Endothelial cell of umbilical vein (primary cell): ENCODE measurements at places on chromosomes 2 and 18. TPM values are rescaled to one million over a fixed set of nuclear protein-coding genes. Genes with fewer than 3 reads are reported as not detected.

GRCh38 chr2:55869637-55870325 lies 53.8 kb downstream of the EFEMP1 start:
- H3K27me3 ChIP-seq = no peaks in the 10 kb centered on the region
- H3K4me3 ChIP-seq = no peak overlapping the region

Gene AMER3
- not detected in 2 replicates for polyA plus RNA-seq

Gene GPR75
- polyA plus RNA-seq = 4.4 and 4.6 TPM in 2 replicates

DNA sequence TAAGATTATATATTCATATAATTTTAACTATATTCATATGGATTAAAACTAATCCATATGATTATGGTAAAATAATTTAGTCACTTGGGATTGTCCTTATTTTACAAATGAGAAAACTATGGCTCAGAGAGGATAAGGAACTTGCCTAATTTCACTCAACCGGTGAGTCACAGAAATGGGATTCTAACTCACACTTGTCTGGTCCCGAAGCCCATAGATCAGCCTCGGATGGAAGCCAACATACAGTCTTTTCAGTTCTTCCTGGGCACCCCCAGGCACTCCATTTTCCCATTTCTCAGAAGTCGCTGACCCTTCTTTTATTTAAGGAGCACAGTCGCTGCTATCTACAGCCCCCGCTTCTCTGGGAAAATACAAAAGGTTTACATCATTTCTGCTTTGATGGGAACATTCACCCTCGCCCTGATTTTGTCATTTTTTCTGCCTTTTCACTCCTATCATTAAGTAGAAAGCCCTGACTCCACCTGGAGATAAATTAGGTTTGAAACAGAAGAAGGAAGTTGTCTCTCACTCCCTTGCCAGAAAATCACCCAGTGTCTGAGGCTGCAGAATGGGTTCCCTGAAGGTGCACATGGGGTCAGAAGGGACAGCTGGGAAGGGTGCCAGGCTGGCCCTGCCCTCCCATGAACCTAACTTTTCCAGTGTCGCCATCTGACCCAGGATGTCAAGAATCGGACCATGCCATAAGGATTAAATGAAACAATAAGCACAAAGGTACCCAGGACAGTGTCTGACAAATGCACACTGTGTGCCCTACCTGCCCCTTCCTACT lies 36.6 kb downstream of the CYP1B1 start:
- peaks cover 34% of the 10 kb centered on the region for H3K27me3 ChIP-seq
- DNase-seq = no peak
- no peak overlapping the region for H3K4me3 ChIP-seq
- H3K4me1 ChIP-seq = no peaks in the 10 kb centered on the region
- no peaks in the 10 kb centered on the region for H3K36me3 ChIP-seq

- DNase-seq = no peak
- no peak overlapping the region for H3K4me3 ChIP-seq
- no peaks in the 10 kb centered on the region for H3K4me1 ChIP-seq
- no peaks in the 10 kb centered on the region for H3K27me3 ChIP-seq
Measured at GRCh38 chr2:239839306-239839705, 185.8 kb downstream of the NDUFA10 start.

DNA sequence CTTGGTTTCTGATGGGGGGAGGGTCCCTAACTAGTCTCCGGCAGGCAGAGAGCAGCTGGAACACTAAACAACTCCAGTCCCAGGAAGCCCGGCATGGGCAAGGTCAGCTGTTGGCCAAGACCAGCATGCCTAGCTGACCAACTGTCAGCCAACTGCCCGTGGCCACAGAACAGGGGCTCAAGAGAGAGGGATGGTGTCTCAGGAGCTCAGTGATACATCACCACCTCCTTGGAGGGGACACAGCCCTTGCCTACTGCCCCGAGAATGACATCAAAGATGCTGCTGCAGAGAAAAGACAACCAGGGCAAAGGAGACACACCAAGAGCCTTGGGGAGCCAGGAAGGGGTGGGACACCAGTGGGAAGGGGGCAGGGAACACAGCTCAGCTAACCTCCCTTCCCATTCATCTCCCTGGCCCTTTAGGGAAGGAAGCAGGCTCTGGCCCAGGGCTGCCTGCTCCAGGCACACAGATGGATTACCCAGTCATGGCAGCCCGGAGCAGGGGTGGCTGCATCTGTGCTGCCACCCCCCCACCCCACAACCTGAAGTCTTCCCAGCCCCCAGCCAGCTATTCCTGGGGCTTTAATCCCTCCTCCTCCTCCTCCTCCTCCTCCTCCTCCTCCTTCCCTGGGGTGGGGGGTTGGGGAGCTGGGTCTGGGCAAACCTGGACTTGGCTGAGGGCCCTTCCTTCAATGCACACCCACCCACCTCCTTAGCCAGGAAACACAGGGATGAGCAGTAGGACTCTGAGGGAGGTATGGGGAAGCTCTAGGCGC lies 1.9 kb downstream of the BIN1 start:
- H3K4me3 ChIP-seq = peak overlapping the region; percentile 92
- H3K27ac ChIP-seq = peak overlapping the region; percentile 68
- H3K27me3 ChIP-seq = no peaks in the 10 kb centered on the region
- peaks cover 6% of the 10 kb centered on the region for H3K4me1 ChIP-seq
- no peak for DNase-seq
- H3K36me3 ChIP-seq = no peaks in the 10 kb centered on the region

- no peak for DNase-seq
- no peaks in the 10 kb centered on the region for H3K4me1 ChIP-seq
- no peak overlapping the region for H3K27ac ChIP-seq
- H3K4me3 ChIP-seq = no peak overlapping the region
- no peaks in the 10 kb centered on the region for H3K27me3 ChIP-seq
Measured at GRCh38 chr2:226483745-226484619, 315.6 kb downstream of the IRS1 start.

DNA sequence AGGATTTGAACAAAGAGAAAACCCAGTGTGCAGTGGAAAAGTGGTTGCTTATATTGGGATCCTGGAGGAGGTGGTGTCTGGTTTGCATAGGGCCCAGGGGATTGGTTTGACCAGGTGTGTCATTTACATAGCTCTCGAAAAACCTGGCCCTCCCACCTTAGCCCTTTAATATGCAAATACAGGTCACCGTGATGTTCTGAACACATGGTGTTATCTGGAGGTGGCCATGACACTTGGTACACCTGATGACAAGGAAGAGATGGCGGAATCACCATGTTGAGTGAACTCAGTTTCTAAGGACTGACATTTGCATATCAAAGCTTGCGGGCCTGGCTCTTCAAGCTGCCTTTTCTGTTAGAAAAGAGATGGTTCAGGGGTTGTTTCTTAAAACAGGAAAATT lies 2.3 kb upstream of the NAPG start:
- H3K36me3 ChIP-seq = no peaks in the 10 kb centered on the region
- H3K27me3 ChIP-seq = peaks cover 24% of the 10 kb centered on the region
- H3K27ac ChIP-seq = no peak overlapping the region
- no peak overlapping the region for H3K4me3 ChIP-seq

DNA sequence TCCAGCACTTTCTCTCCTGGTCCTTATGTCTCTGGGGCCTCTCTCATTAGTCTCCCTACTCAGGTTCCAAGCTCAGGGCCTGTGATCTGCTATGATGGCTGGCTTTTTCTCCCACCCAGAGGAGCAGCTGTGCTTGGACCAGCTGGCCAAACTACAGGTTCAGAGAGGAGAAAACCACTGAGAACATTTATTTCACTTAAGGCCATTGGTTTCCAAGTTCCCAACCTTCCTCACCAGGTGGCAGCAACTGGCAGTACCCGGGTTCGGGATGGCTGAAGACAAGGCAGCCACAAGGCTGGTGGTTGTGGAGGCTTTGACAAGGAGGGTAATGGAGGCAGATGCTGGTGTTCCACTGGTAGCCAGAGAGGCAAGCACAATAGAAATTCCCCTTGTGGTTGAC lies 29.9 kb upstream of the SELENOI start:
- no peaks in the 10 kb centered on the region for H3K4me1 ChIP-seq
- H3K4me3 ChIP-seq = no peak overlapping the region
- no peak overlapping the region for H3K27ac ChIP-seq

Gene COL4A3
- not detected in 2 replicates for polyA plus RNA-seq

DNA sequence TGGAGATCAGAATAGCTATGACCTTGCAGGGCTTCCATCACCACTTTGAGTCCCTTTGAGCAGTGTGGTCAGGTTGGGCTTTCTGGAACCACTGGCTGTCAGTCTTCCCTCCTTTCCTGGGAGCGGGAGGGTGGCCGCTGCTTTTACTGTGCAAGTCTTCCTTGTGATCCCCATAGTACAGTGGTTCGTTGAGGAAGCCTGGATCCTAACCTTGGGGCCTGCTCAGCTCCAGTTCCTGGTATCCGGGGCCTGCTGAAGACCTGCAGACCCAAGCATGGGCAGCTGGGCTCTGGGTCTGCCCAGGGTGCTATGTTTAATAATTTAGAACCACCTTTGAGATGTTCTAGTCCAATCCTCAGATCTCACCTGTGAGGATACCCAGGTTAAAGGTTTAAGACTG lies 104.2 kb downstream of the CLIP4 start:
- no peaks in the 10 kb centered on the region for H3K27me3 ChIP-seq
- H3K4me3 ChIP-seq = no peak overlapping the region
- no peaks in the 10 kb centered on the region for H3K4me1 ChIP-seq
- H3K27ac ChIP-seq = no peak overlapping the region
- H3K36me3 ChIP-seq = no peaks in the 10 kb centered on the region

- H3K27ac ChIP-seq = no peak overlapping the region
- DNase-seq = no peak
- H3K36me3 ChIP-seq = no peaks in the 10 kb centered on the region
- H3K4me3 ChIP-seq = no peak overlapping the region
- H3K27me3 ChIP-seq = no peaks in the 10 kb centered on the region
Measured at GRCh38 chr2:239669899-239670460, 269.2 kb upstream of the HDAC4 start.

Gene MAP4K4
- 60.2 and 79.4 TPM in 2 replicates for polyA plus RNA-seq

DNA sequence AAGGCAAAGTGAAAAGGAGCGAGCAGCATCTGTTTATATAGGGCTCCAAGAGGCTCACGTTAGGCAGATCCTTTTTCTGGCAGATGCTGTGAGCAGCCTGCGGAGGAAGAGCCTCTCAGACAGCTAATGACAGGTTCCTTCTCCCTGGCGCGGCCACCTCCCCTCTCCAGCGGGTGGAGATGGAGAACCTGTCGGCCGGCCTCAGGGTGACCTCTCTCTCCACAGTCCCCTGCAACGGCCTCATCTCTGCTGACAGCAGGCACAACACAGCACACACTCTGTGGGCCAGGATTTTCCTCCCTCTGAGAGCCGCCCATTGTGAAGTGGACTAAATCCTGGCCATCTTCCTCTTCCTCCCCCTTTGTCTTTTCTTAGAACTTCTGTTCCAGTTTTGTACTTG lies 119.8 kb downstream of the PRKCE start:
- peak; percentile 5 for DNase-seq
- no peak overlapping the region for H3K4me3 ChIP-seq
- peaks cover 10% of the 10 kb centered on the region for H3K4me1 ChIP-seq

- no peaks in the 10 kb centered on the region for H3K27me3 ChIP-seq
- no peak overlapping the region for H3K27ac ChIP-seq
- DNase-seq = no peak
- H3K4me1 ChIP-seq = no peaks in the 10 kb centered on the region
Measured at GRCh38 chr2:172792711-172793110, 57.1 kb downstream of the RAPGEF4 start.

- no peaks in the 10 kb centered on the region for H3K4me1 ChIP-seq
- H3K27ac ChIP-seq = no peak overlapping the region
- no peaks in the 10 kb centered on the region for H3K27me3 ChIP-seq
- H3K36me3 ChIP-seq = no peaks in the 10 kb centered on the region
Measured at GRCh38 chr2:140041811-140042210, 1261.6 kb upstream of the NXPH2 start.

- H3K27ac ChIP-seq = peak overlapping the region; percentile 8
- no peaks in the 10 kb centered on the region for H3K36me3 ChIP-seq
- peak overlapping the region; percentile 78 for H3K4me3 ChIP-seq
- peaks cover 20% of the 10 kb centered on the region for H3K4me1 ChIP-seq
Measured at GRCh38 chr2:27494284-27494943, 586 bp downstream of the FNDC4 start.

DNA sequence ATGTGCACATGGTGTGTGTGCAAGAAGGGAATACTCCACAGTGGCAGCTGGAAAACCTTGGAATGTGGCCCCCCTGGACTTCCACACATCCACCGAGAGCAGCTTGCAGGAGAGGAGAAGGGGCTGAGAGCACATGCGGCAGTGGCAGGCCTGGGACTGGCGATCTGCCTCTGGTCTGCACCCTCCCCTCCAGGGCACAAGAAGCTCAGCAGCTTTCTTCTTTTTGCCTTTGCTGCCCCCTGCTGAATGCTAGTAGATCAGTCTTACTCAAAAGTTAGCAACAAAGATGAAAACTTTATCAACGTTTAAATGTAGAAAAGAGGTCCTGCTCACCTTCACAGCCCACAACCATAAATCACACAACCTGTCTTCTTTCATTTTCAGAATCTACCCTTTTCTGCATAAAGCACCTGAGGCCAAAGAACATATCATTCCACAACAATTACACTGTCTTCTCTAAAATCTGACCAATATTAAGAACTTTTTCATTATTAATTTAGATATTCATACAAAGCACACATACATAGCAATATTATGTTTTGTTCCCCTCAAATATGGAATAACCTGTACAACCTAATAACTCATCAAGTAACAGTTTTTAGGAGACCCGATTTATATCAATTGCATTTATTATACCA lies 34.6 kb downstream of the TGFBRAP1 start:
- H3K27me3 ChIP-seq = no peaks in the 10 kb centered on the region
- H3K27ac ChIP-seq = no peak overlapping the region
- peaks cover 10% of the 10 kb centered on the region for H3K36me3 ChIP-seq
- DNase-seq = peak; percentile 57

GRCh38 chr2:176128982-176129796 lies at the start of gene HOXD8:
Gene HOXD8, plus strand, starts transcription at chr2:176129705. Its CDS starts 662 bp downstream, at chr2:176130367.
- peak; percentile 81 for DNase-seq
- no peaks in the 10 kb centered on the region for H3K36me3 ChIP-seq
- no peaks in the 10 kb centered on the region for H3K27me3 ChIP-seq
- H3K4me3 ChIP-seq = peak within 1 kb of the TSS; percentile 88
- H3K4me1 ChIP-seq = peaks cover 36% of the 10 kb centered on the region

- H3K4me1 ChIP-seq = no peaks in the 10 kb centered on the region
- no peak overlapping the region for H3K4me3 ChIP-seq
- no peak for DNase-seq
- no peak overlapping the region for H3K27ac ChIP-seq
- no peaks in the 10 kb centered on the region for H3K27me3 ChIP-seq
Measured at GRCh38 chr2:214503568-214503967, 92.7 kb downstream of the VWC2L start.

DNA sequence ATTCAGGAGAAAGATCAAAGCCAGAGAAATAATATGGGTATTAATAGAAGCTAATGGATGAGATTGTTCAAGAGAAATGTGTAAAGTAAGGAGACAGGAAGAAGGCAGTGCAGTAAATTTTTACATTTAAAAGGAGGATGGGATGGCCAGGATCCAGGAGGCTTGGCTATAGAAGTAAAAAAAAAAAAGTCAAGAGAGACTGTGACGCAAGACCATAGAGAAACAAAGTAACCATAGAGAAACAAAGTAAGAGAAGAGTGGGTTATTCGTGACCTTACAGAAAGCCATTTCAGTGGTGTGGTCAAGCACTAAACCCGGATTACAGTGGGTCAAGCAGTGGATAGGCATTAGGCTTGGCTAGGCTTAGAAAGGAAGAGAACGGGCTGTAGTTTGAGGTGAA lies 10.5 kb upstream of the FAM171B start:
- H3K27ac ChIP-seq = no peak overlapping the region
- H3K4me1 ChIP-seq = no peaks in the 10 kb centered on the region
- no peak for DNase-seq
- no peaks in the 10 kb centered on the region for H3K27me3 ChIP-seq
- H3K4me3 ChIP-seq = no peak overlapping the region

- no peak overlapping the region for H3K4me3 ChIP-seq
- no peaks in the 10 kb centered on the region for H3K36me3 ChIP-seq
- H3K27me3 ChIP-seq = no peaks in the 10 kb centered on the region
- no peaks in the 10 kb centered on the region for H3K4me1 ChIP-seq
Measured at GRCh38 chr2:157388827-157389226, 55.1 kb downstream of the CYTIP start.

Gene GNLY
- not detected in 2 replicates for polyA plus RNA-seq

Gene GALNT13
- polyA plus RNA-seq = 0.06 TPM in 2 replicates
